H9 (cell line): ENCODE measurements at places on chromosomes 7 and 10. TPM values are rescaled to one million over a fixed set of nuclear protein-coding genes. Genes with fewer than 3 reads are reported as not detected.
A peak's percentile ranks its signal among the peaks of the same experiment; 100 is the strongest.

DNA sequence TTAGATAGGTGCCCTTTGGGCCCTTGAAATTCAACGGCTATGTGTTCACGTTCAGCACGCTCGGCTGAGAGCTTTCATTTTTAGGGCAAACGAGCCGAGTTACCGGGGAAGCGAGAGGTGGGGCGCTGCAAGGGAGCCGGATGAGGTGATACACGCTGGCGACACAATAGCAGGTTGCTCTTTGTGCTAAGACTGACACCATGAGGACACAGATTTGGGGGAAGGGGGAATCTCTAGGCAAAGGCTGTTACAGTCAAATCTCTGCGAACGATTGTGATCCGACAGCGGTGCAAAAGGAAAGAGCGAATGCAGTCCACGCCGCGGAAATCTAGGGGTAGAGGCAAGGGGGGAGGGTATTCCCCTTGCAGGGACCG, 667 bp downstream of the KLLN start:
- no peak for DNase-seq

- DNase-seq, result no peak
Measured at GRCh38 chr7:116150588-116150987, 59.8 kb upstream of the TES start.

- no peak for DNase-seq
Measured at GRCh38 chr7:93958216-93958615, 36.7 kb downstream of the GNG11 start.

DNA sequence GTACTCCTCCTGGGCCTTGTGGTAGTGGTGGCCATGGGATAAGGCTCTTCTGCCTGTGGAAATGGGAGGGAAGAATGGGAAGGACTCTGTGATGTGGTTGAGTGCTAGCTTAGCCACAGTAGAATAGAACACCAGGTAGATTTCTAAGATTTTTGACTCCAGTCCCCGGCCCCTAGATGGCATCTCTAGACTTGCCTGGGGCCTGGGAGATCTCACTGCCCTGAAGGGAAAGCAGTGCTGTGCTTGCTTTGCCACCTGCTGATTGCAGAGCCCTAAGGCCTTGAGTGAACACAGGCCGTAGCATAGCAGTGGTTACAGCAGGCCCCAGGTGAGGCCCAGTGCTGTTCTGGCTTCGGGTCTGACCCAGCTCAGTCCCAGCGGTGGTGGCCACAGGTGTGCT, 252.0 kb downstream of the TCF7L2 start:
- DNase-seq, result peak; percentile 53

DNA sequence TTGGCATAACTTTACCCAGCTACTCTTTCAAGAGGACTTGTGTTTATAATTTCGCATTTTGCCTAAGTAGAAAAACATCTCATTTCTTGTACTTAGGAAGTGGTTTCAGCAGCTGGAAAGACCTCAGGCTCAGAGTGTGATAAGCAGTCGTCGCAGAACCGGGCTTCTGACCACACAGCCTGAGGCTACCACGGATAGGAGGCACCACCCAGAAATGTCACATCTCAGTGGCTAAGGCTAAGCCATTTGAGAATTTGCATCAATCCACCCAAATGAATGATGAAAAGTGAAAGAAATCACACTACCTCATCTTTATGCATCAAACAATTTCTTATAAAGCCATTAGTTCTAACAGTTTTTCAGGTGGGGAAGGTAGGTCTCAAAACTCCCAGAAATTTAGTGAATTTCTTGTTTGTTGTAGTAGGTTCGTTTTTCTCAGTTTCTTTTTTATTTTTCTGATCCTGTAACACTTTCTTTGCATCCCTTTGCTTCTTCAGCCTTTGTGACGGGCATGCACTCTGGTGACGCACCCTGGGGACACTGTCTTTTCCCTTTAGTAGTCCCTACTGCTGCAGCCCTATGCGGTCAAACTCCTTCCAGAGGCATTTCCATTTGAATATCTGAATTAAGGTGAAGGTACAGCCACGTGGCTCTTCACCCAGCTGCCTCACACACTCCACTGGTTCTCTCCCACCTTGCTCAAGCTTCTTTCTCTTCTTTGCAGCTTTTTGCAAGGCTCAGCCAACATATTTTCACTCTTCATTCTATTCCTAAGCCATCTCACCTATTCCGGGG, 68.5 kb downstream of the MAP3K8 start:
- DNase-seq, result no peak

- DNase-seq, result no peak
Measured at GRCh38 chr10:83553366-83553765, 585.9 kb upstream of the GHITM start.

GRCh38 chr10:89151857-89152256, 55.3 kb downstream of the CH25H start:
- no peak for DNase-seq

DNA sequence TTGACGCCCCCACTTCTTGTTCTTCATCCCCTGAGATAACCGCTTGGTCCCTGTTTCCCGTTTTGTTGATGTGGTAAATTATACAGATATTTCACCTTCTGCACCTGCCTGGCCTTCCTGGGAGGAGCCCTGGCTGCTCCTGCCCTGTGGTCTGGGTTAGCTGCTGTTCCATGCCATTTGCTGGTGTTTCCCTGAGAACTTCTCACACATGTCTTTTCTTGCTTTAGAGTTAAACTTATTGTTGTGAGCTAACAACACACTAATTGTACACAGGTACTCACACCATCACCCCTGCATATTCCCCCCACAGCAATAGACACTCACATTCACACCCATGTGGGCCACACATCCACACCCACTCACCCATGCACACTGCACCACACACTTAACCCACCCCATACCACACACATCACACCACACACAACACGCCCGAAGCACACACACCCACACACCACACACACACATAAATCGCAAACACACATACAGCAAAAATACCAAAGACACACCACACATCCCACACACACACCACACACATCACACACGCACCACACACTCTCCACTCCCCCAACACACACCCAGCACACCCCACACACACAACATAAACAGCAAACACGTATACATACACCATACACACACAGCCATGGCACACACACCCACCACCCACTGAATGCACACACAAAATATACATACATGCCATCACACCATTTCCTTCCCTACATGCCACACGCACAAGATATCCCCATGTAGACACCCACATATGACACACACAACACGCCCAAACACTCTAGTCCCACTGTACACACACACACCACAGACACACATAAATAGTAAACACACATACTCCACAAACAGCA, 19.4 kb upstream of the ANTXRL start:
- DNase-seq, result no peak

DNA sequence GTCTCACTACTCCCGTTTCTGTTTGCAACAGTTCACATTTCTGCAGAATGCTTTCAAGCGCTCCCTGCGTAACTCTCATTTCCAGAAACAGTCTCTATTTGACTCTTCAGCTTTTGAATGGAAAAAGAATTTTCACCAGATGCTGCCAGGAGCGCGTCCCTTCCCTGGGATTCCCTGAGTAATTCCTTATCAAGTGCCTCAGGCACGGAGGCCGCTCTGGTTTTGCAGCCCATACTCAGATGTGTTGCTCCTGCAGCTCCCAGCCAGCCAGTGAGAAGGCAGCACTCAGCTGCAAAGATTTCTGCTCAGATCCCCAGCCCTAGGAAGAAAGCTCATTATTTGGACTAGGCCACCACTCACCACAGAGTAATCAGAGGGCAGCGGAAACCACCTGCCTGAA, 161.1 kb upstream of the CHST15 start:
- DNase-seq, result no peak

GRCh38 chr7:25611196-25611595, 382.9 kb upstream of the NPVF start:
- no peak for DNase-seq

- peak; percentile 1 for DNase-seq
Measured at GRCh38 chr7:135257790-135258189, 24.2 kb downstream of the STRA8 start.

DNA sequence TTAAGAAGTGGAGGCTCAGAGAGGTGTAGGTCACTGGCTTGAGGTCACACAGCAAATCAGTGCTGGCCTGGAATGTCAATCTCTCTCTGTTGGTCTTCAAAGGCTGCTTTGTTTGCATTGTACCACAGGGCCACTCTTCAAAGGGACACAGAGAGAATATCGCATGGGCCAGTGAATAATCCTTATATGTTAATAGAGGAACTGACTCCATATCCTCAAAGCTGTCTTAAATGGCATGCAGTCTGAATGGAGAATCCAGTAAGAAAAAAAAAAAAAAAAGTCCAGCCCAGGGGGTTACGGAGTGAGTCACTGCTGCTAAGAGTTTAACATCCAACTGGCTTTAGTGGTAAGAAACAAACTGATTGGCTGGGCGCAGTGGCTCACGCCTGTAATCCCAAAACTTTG, 54.1 kb downstream of the NRAP start:
- DNase-seq, result no peak

The AKR1C8 gene
- total RNA-seq, result not detected in 2 replicates

- DNase-seq, result no peak
Measured at GRCh38 chr10:15781381-15781960, 61.7 kb upstream of the ITGA8 start.

The ACSL5 gene
- not detected in 2 replicates for total RNA-seq

- no peak for DNase-seq
Measured at GRCh38 chr10:8112230-8112905, 57.9 kb downstream of the GATA3 start.

The SLC35G1 gene
- 6.1 and 6.3 TPM in 2 replicates for total RNA-seq

DNA sequence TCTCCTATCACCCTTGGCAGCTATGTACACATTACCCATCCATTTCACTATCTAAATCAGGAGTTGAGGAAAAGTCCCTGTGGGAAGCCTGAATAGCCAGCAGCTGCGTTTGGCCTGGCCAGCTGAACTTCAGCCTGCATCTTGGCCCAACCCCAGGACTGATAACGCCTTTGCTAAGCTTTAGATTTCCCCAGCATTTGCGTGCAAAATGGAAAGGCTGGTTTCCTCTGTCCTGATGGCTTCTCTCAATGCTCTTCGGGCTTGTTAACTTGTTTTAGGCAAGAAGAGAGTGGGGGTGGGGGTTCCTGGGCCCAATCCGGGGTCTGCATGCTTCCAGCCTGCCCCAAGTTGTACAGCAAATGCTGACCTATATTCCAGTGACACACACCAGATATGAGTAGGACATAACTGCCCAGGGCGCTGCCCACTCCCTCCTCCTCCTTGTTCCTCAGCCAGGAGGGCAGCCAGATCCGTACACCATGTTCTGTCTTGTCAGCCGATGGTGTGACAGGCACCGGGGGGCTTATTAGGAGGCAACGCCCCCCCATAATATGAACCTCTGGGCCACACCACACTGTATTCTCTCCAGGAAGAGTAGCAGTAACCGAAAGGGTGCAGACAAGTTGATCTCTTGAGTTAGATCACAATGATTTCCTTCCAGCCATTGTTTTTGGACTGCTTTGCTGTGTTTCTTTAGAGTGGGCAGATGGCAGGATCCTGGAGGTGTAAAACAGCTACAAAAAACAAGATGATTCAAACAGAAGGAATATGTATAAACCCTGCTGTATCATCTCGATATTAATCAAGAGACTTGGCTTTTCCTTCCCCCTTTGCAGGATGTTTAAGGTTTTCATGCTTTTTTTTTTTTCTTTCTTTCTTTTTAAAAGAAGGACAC, 339.0 kb downstream of the RNLS start:
- DNase-seq, result no peak

GRCh38 chr10:123821136-123821535, 70.5 kb downstream of the CPXM2 start:
- DNase-seq, result no peak

DNA sequence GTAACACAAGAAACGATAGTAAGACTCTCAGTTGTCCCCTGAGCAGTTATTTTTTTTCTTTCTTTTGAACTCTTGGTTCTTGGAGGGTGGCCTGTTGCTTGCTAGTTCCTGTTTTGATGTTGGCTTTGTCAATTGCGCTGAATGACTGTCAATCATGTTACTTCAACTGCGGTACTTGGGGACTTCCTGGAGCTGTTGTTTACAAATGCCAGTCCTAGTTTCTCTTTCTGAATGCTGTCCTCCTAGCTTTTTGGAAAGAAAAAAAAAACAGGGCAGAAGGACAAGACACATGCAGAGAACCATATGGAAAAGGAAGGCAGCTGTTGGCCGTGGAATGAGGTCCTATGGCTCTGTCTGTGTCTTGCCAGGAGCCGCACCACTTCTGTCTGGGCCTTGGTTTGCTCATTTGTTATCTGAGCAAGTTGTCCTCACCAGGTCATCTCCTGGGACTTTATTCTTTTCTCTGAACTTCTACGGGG, 7.0 kb upstream of the PDCD4 start:
- DNase-seq, result no peak

DNA sequence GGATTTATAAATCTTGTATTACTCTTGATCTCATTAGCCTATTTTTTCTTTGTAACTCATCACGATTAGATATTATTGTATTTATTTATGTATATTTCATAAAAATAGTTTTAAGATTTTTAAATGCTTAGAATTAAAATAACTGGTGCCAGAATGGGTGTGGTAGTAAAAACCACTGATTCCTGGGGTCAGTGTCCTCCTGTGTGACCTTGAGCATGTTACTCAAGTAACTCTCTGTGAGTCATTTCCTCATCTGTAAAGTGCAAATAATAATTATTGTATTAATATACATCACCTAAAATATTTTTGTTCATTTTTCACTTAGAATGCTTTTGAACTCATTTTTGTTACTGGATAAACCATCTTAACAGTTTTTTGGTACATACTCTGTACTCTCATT, 91.3 kb upstream of the TMEM229A start:
- no peak for DNase-seq

GRCh38 chr10:49499305-49499851, 39.5 kb downstream of the ERCC6 start:
- no peak for DNase-seq

- DNase-seq, result no peak
Measured at GRCh38 chr10:50593523-50594376, 30.0 kb downstream of the SGMS1 start.

DNA sequence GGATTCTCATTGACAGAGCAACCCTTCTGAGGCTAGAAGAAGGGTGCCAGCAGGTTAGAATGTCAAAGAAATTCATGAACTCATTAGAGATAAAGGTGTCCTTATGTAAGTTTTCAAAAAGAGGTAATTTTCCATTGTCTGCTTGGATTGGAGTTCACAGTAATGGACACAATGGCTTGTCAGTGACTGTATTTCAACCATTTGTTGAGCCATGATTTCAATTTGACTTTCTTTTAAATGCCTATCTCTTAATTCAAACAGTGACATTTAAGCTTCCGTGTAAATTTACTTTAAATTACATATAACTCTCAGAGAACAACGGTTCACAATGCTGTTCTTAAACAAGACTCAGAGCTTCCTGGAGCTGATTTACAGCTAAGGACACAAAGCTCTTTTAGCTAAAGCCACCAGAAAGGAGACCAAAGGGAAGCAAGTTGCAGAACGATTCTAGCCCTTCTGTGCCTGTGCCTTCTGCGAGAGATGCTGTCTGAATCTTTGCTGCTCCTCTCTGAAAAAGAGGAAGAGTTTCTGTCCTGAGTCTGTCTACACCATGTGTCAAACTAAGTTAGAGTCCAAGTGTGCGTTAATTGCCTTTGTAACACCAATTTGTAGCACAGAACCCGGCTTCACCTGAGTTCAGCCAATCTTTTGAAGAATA, 42.2 kb upstream of the PFKP start:
- DNase-seq, result no peak

The CYP3A7 gene
- not detected in 2 replicates for total RNA-seq
